ENCODE measurements at places on chromosomes 5 and 9. TPM values are rescaled to one million over a fixed set of nuclear protein-coding genes. Genes with fewer than 3 reads are reported as not detected.

PDCD1LG2 gene
- 11.5 TPM for total RNA-seq

DNA sequence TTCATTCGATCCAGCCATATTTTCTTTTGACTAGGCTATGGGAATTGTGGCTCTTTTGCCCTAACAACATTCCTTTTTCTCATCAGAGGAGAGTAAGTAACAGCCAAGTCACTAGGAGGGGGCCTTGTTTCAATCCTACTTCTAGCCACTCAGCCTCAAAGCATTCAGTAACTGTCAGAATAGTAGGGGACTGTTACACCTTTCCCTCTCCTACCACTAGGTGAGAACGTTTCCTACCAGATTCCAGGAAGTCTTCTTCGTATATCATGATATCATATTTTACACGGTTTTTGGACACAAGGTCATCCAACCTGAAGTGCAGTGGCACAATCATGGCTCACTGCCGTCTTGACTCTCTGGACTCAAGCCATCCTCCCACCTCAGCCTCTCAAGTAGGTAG, 171.3 kb upstream of the CDH12 start:
- DNase-seq, result no peak

GRCh38 chr9:71602652-71603051, 165.7 kb downstream of the CEMIP2 start:
- no peak for DNase-seq

DNA sequence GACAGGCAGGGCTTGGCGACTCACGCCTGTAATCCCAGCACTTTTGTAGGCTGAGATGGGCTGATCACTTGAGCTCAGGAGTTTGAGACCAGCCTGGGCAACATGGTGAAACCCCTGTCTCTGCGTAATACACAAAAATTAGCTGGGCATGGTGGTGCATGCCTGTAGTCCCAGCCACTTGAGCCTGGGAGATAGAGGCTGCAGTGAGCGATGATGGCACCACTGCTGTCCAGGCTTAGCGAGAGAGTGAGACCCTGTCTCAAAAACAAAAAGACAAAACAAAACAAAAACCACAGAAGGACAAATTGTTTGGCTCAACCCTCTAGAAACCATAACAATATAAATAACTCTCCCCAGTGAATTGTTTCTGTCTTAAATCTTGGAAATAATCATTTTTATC, 92.6 kb upstream of the ERBIN start:
- DNase-seq, result no peak

THBS4 gene
- total RNA-seq, result under 0.01 TPM

LECT2 gene
- total RNA-seq, result not detected

DNA sequence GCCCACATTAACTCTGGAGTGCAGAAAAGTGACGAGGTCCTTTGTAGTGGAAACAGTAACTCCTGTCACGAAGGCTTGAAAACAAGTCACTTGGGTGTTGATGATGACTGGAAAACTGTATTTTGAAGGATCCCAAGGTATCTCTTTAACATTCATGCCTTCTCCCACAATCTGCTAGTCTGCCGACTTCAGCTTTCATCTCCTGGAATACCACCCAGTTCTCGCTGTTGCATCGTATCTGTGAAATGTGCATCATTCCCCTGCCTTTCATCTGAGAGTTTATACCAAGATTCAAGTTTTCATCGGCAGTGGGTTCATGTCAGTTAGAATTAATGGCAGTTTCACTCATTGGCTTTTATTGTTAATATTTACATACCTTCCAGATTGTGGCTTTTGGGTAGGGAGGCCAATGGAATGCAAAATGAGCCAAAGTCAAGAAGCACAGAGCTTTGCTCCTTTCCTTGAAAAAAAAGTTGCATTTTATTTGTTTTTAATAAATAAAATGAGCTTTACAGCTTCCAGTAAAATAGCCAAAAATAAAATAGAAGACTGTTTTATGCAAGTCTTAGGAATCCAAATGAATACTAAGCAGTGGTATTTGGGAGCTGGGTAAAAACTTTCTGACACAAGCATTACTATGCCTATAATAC, 575.2 kb upstream of the WWC1 start:
- DNase-seq, result no peak

GRCh38 chr9:137658781-137659180, 40.0 kb downstream of the EHMT1 start:
- no peak for DNase-seq

SPINK4 gene
- not detected for total RNA-seq

CDX1 gene
- not detected for total RNA-seq

SEC24A gene
- 20.4 TPM for total RNA-seq

GRCh38 chr9:129486756-129487657, 133.9 kb downstream of the C9orf50 start:
- DNase-seq, result no peak

DNA sequence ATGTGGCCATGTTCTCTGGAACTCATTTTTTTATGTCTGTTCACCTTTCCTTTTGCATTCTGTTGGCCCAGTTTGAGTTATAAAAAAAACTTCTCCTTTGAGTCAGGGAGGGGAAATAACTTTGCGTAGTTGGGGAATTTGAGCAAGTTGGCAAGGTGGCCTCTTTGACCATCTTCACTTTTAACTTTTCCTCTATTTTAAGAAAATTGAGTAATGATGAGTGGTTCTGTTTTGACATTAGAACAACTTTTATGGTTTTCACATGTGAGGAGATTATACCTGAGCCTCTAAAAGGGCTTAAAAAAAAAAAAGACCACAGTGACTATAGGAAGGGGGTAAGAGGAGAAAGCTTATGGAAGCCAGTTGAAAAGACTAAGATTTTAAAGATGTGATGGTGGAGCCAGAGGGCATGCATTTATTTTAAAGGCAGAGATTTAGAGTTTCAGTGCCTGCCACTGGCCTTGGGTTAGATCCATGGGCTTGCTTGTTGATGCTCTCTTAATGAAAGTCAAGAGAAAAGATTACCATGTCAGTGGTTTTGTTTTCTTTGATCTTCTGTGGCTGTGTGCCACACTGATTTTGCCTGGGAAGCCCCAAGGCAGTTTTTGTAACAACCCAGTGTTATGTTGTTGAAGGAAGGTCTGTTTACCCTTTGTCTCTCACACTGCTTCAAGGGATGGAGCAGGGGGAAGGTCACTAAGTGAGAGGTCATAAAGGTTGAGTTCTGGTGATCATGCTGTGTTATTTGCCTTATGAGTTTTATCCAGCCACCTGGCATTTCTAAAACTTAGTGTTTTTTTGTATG, 219.7 kb upstream of the CD180 start:
- no peak for DNase-seq

DNA sequence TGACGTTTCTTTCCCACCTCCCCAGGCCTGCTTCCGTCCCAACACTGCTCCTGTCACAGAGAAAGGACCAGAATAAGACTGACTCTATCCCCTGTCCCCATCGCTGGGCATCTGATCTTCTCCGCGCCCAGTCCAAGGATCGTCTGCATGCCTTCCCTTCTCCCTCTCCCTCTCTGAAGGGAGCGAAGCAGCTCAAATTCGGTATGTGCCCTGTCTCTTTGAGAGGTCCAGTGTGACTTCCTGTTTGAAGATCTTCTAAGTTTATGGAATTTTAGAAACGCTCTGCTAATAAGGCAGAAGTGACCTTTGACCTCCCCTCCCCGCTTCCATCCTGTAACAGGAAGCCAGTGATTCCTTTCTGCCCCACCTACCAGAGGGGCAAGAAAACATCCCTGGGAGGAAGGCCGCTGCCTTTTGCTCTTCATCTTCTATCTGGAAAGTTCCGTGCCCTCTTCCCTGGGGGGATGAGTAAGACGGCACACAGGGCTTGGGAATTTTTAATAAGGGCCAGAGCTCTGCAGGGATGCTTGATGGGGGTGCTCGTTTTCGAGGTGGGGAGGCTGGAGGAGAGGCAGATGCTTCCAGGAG, 40.7 kb upstream of the RNU6ATAC start:
- no peak for DNase-seq

GRCh38 chr5:120447706-120448239, 16.3 kb upstream of the PRR16 start:
- peak; percentile 42 for DNase-seq

DNA sequence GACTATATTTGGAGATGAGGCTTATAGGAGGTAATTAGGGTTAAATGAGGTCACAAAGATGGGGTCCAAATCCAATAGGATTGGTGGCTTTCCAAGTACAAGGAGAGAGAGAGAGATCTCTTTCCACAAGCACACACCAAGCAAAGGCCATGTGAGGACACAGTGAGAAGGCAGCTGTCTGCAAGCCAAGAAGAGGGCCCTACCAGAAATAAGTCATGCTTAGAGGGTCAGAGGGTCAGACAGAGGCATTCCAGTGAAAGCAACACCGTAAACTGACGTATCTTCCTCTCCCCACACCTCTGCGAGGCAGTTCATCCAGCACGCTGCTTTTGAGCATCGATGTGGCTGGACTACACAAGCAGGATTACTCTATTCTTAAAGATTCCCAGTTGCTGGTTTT, 87.9 kb downstream of the SLC1A3 start:
- no peak for DNase-seq

GRCh38 chr9:2159521-2160454, 144.6 kb downstream of the SMARCA2 start:
- peak; percentile 45 for DNase-seq

- DNase-seq, result peak; percentile 32
Measured at GRCh38 chr9:133188006-133188842, 20.8 kb downstream of the OBP2B start.

GRCh38 chr9:2559192-2560152, 62.1 kb upstream of the VLDLR start:
- peak; percentile 84 for DNase-seq

GRCh38 chr9:95874989-95875304, 544 bp upstream of the ERCC6L2 start:
- peak; percentile 52 for DNase-seq

DNA sequence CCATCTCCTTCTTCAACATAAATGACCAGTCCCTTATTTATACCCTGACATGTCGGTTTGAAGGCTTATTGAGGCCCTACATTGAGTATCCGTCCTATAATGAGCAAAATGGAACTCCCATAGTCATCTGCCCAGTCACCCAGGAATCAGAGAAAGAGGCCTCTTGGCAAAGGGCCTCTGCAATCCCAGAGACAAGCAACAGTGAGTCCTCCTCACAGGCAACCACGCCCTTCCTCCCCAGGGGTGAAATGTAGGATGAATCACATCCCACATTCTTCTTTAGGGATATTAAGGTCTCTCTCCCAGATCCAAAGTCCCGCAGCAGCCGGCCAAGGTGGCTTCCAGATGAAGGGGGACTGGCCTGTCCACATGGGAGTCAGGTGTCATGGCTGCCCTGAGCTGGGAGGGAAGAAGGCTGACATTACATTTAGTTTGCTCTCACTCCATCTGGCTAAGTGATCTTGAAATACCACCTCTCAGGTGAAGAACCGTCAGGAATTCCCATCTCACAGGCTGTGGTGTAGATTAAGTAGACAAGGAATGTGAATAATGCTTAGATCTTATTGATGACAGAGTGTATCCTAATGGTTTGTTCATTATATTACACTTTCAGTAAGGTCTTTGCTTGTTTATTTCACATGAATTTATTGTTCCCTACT, 38.2 kb upstream of the BTNL3 start:
- DNase-seq, result peak; percentile 36

- DNase-seq, result no peak
Measured at GRCh38 chr5:134539732-134540131, 14.3 kb downstream of the JADE2 start.

- DNase-seq, result peak; percentile 23
Measured at GRCh38 chr5:167944121-167944852, 347.2 kb upstream of the WWC1 start.

Measured in mammary epithelial cell (primary cell).